ENCODE measurements at places on chromosomes 3 and 15. TPM values are rescaled to one million over a fixed set of nuclear protein-coding genes. Genes with fewer than 3 reads are reported as not detected.

Gene WNT5A
- total RNA-seq, result 21.8 TPM

Gene PAK6
- total RNA-seq, result 30.4 TPM

Gene LRRC2
- 0.26 TPM for total RNA-seq

Gene PLA2G4D
- total RNA-seq, result 0.17 TPM

Gene HACD3
- 64.9 TPM for total RNA-seq

Gene AADACL2
- total RNA-seq, result not detected

Gene GASK1A
- 1.9 TPM for total RNA-seq

Gene RLBP1
- not detected for total RNA-seq

Gene PRSS50
- not detected for total RNA-seq

Gene TRPM1
- total RNA-seq, result not detected

Gene LINGO1
- not detected for total RNA-seq

Gene LXN
- total RNA-seq, result 332 TPM

Gene SLC22A14
- not detected for total RNA-seq

Gene SNRPN
- 131 TPM for total RNA-seq

Gene MESP1
- total RNA-seq, result 32.9 TPM

Gene DUOXA2
- total RNA-seq, result not detected

Gene C3orf22
- not detected for total RNA-seq

Gene ADAMTSL3
- total RNA-seq, result 10.9 TPM

Gene FSTL1
- total RNA-seq, result 178 TPM

Gene MYO1E
- 68.8 TPM for total RNA-seq
